ENCODE measurements at places on chromosomes 7 and 10. TPM values are rescaled to one million over a fixed set of nuclear protein-coding genes. Genes with fewer than 3 reads are reported as not detected.

The SHH gene
- 3.5 TPM for polyA plus RNA-seq

The ATRNL1 gene
- 31.1 TPM for polyA plus RNA-seq

GRCh38 chr7:151032936-151033863, 5.0 kb downstream of the ABCB8 start:
- no peak for DNase-seq

- DNase-seq, result no peak
These were observed 137.0 kb downstream of the SND1 start for GRCh38 chr7:127789031-127789430.

- DNase-seq, result no peak
These were observed 161.5 kb upstream of the PRKCQ start for GRCh38 chr10:6741541-6741941.

DNA sequence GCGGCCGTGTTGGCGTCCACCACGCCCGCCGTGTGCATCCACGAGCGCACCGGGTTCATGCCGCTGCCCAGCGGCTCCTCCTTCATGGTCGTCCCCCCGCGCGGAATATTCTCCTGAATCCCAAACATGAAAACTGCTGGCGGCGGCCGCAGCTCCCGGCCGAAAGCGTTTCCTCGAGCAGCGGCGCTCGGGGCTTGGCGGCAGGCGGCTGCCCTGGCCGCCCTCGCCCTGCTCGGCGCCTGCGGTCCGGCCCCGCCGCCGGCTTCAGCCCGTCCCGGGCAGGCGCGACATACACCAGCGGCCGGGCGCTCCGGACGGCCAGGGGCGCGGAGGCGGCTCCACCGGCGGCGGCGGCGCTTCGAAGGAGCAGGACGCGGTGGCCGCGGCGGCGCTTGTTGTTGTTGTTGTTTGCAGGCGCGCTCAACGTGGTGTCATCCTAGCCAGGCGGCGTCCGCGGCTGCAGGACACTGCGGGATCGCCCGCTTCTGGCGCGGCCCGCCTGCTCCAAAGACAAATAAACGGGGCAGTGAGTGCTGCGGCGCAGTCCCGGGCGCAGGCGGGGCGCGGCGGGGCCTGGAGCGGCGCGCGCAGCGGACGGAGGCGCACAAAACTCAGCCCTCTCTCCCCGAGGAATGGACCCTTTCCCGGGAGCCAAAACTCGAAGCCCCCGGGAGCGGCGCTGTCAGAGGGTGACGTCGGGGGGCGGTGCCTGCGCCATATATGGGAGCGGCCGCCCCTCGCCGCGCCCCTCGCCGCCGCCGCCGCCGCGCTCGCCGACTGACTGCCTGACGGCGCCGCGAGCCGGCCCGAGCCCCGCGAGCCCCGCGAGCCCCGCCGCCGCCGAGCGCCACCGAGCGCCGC, at the start of gene EBF3:
TSS of gene EBF3 (minus strand) at position 634 of the 861 bp plus-strand sequence. CDS start at position 128, 506 bp downstream.
- no peak for DNase-seq

DNA sequence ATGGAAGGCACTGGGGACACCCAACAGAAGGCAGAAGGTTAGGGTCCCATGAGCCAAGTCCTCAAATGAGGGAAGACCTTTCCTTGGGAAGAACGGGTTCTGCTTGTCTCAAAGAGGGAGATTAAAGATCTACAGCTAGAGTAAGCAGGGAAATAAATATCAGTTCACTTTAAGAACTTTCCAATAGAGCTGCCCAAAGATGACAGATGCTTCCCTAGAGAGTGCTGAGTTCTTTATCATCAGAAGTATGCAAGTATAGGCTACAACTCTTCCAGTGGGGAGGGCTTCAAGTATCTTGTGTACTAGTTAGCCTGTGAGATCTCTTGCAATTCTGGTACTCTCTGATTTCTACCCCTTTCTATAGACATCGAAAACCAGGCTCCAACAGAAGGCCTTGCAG, 39.4 kb downstream of the EMX2 start:
- no peak for DNase-seq

The PTPRN2 gene
- polyA plus RNA-seq, result 7.7 TPM

The NAT16 gene
- not detected for polyA plus RNA-seq
